ENCODE measurements at places on chromosomes 2 and 18.

DNA sequence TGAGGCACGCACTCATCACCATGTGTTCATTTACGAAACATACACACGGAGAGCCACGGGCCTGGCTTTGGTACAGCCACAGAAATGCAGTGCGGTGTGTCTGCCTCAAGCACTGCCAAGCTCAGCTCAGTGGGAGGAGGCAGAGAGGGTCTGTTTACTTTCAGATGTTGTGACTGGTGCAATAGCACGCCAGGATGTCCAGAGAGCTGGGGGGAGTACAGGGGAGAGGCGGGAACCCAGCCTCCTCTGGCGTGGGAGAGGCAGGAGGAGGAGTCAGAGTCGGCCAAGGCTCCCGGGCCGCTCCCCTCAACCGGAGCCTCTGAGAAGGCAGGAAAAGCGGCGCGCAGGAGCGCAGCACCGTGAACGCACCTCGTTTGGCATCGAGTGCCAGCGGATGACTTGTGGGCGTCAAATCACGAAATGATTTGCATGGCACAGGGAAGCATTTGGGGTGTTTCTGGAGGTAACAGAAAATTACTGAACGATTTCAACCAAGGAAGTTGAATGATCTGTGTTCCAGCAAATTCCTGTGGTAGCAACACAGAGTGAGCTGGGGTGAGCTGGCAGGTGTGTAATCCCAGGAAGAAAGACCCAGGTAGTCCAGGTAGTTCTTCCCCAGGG, 143.0 kb downstream of the ZNF516 start:
- DNase-seq = peak; percentile 55

- no peak for DNase-seq
These were observed 715.2 kb downstream of the CCDC85A start for GRCh38 chr2:56898986-56899385.

- DNase-seq = no peak
These were observed 70.2 kb upstream of the MEIS1 start for GRCh38 chr2:66364495-66365333.

GRCh38 chr2:79210274-79210917, 50.8 kb upstream of the REG3A start:
- no peak for DNase-seq

GRCh38 chr18:24060644-24061043, 46.1 kb downstream of the TTC39C start:
- DNase-seq = no peak

DNA sequence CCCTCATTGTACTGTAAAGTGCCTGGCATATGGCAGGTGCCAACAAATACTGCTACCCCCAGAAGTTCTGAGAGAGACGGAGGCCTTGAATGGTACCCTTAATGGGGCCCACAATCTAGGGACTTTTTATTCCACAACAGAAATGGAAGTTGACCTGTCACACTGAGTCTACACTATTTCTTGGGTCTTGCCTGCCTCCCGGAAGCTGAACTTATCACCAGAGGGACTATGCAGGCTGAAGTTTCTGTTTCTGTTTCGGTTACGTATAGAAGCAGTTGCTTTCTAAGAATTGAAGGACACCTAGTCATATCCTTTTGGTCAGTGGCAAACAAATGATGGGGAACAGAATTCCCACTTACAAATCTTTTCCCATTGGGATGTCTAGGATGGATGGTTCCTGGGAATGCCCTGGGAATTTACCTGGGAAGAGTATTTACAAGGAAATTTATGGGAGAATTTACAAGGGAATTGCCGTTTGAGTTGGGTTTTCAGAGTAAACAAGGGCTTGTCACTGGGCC, 74.2 kb downstream of the HS1BP3 start:
- DNase-seq = no peak

DNA sequence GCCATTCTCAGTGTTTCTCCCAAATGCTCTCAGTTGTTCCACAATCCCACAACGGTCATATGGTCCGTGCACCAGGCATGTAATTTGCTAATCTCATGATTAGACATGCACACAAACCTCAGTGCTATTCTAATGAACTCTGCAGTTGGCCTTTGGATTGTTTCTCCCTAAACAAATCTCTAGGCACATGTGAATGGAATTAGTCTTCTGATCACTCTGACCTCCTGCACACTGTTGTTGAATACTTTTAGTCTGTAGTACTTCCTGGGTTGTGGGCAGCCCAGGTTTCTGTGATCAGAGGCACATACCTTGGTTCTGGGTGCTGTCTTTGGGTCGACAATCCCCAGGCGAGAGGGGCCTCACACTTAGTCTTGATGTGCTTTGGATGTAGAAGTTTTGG, 498.7 kb upstream of the SPRED2 start:
- no peak for DNase-seq

GRCh38 chr18:12049978-12050811, 43.4 kb upstream of the ANKRD62 start:
- DNase-seq = no peak

- DNase-seq = no peak
These were observed 84.3 kb upstream of the GRB14 start for GRCh38 chr2:164705412-164706167.

- no peak for DNase-seq
These were observed 226.2 kb downstream of the SLC8A1 start for GRCh38 chr2:40225670-40226210.
